Mononuclear cell (primary cell): ENCODE measurements at places on chromosomes 6 and 20. TPM values are rescaled to one million over a fixed set of nuclear protein-coding genes. Genes with fewer than 3 reads are reported as not detected.

Gene LY6G5C
- 1.2 TPM for total RNA-seq

Gene TULP1
- not detected for total RNA-seq

Gene SFT2D1
- total RNA-seq, result 14.2 TPM

Gene SRC
- total RNA-seq, result 24.1 TPM

Gene CD93
- 85.5 TPM for total RNA-seq

Gene MYH7B
- total RNA-seq, result under 0.01 TPM

Gene NHSL1
- total RNA-seq, result 0.63 TPM

Gene SLC17A1
- total RNA-seq, result not detected

Gene CAGE1
- total RNA-seq, result 0.94 TPM

Gene TAGAP
- 320 TPM for total RNA-seq

Gene PSORS1C2
- total RNA-seq, result not detected

Gene MUC21
- total RNA-seq, result not detected

Gene PLG
- not detected for total RNA-seq

Gene SULF2
- total RNA-seq, result 74.7 TPM

Gene ETV7
- 0.73 TPM for total RNA-seq

Gene TCP1
- 137 TPM for total RNA-seq

Gene PPP1R18
- total RNA-seq, result 81.8 TPM

Gene TFAP2B
- total RNA-seq, result not detected

Gene SFTA2
- not detected for total RNA-seq

Gene MCCD1
- not detected for total RNA-seq

Gene HLA-DQB2
- total RNA-seq, result 1.0 TPM

Gene FAXC
- total RNA-seq, result not detected
